Psoas muscle (tissue), 8 donors: ENCODE measurements at places on chromosomes 2 and 18. TPM values are rescaled to one million over a fixed set of nuclear protein-coding genes. Genes with fewer than 3 reads are reported as not detected.

- DNase-seq, result no peak
Observed at GRCh38 chr2:42125841-42126594, 43.1 kb upstream of the EML4 start.

Gene GAREM2
- polyA plus RNA-seq, result 0.39 TPM

DNA sequence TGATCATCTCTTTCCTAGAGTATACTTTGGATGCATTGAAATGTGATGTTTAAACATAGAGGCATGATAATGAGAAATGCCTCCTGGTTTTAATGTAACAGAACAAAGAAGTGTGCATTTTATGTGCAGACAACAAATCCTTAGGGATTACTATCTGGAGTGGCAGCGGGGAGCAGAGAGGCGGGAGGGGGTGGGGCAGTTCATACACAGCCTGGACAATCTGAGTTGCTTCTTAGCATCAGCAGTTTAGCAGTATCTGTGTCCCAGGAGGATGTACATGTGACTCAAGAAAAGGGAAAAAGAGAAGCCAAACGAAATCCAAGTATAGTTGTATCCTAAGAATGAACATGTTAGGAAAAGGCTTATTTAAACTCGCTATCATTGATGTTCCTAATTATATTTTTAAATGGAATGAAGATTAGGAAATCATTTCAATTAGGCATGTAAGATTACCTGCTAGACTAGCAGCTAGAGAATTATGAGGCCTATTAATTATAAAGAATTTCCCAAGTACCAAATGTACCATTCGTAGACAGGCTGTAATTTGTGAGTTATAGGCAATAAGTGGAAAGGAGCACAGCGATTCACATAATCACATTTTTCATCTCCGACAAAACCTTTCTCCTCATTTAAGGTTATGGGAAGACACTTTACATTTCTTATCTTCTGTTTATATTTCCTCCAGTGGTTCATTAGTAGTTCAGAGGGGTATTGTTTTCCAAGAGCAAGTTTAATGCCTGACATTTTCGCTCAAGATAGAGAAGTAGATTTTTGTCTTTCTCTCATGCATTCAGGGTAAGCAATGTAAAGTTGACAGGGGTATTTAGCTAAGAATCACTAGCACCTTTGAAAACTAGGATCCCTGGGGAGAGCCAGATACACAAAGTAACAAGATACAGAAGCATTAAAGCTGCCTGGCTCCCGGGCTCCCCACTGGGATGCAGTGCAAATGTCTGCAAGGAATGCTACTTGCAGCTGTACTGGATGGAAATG, 141.3 kb upstream of the NOSTRIN start:
- no peak for DNase-seq

GRCh38 chr2:27174638-27175037, 25.8 kb downstream of the TCF23 start:
- no peak for DNase-seq

- no peak for DNase-seq
Observed at GRCh38 chr18:11154368-11154989, 5.1 kb upstream of the PIEZO2 start.

Gene TUBA4B
- polyA plus RNA-seq, result not detected

GRCh38 chr2:72982781-72983499, 65.6 kb downstream of the EMX1 start:
- peak; percentile 25 for DNase-seq

DNA sequence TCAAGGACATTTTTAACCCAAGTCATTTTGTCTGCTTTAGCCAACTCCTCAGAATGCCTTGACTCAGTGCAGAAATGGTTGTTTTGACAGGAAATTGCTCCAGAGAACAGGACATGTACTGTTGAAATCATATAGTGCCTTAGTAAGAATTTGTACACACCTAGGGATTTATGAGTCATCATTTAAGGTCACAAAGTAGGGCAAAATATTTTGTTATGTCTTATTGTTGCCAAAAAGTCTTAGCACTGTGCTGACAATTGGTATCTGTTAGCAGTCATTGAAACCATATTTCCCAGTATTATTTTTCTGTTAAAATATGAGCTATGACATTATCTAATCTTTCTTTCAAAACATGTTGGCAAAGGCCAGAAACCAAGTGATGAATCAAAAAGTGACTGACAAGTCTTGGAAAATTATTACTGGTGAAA, 104.5 kb downstream of the OSBPL6 start:
- no peak for DNase-seq

DNA sequence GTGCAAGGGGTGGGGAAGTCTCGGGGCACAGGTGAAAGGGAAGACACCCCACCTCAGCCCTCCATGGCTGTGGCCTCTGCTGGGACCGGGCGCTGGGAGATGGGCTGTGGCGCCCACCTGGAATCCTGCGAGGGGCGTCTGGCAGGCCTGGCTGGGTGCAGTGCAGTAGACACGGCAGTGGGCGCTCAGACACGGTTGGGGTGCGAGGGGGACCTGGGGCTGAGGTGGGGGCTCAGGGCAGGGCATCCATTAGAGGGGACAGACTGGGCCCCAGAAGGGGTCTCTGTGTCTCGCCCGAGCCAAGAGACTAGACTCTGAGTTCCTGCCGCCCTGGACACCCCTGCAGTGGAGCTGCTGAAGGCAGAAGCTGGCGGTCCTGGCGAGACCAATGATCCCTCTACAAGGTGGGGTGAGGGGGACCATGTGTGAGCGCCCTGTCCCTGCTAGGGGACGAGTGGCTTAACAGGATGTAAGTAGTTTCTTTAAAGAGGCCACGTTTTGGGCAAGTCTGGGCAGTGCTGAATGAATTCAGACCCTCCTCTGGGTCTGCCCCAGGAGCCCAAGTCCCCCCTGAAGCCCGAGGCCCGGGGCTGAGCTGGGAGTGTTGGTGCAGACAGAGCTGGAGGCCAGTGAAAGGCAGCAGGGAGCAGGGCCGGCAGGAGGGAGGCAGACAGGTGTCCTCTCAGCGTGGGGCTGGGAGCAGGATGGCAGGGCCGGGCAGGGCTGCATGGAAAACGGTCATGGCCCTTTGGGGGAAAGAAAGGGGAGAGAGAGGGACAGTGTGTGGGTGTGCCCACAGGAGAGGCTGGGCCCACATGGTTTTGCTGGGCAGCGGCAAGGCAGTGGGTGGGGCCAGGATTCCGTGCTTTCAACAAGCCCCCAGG, 57.2 kb downstream of the HS6ST1 start:
- DNase-seq, result no peak

DNA sequence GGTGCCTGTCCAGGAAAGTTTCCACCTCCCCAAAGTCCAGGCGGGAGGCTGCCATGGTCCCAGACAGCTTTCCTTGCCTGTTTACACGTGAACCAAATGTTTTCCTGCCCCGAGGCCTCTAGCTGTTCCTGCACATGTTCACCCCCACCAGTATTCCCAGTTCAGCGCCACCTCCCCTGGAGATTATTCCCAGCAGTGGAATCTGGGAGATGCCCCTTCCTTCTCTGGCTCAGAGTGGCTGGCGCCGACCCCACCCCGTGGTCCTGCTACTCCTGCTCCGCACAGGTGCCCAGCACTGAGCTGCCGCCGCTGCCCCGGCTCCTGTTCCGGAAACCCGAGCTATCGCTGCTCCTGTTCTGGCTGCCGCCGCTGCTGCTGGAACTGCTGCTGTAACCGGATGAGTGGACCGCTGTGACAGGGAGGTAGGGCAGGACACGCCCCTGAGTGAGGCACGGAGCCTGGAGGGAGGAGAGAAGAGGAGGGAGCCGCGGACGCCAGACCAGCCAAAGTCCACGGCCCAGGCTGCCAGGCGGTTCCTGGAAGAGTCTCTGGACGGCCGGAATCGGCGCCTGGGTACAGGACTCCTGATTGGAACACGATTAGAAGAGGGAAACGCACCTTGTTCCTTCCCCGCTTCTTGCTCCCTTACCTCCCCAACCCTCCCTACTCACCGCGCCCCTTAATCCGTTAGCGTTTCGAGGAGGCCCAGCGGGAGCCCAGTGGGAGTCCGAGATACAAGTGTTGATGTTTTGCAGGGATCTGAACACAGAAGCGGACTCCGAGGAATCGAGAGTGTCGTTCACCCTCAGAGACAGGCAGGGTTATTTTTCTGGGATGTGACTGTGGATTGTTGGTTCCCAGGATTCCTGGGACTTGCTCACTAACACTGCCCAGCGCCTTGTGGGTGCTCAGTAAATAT, at the start of gene PDE11A:
Gene PDE11A, minus strand, starts transcription at position 395 of the 919 bp plus-strand sequence. Its CDS starts 340 bp downstream, at position 55.
- DNase-seq, result peak; percentile 92

DNA sequence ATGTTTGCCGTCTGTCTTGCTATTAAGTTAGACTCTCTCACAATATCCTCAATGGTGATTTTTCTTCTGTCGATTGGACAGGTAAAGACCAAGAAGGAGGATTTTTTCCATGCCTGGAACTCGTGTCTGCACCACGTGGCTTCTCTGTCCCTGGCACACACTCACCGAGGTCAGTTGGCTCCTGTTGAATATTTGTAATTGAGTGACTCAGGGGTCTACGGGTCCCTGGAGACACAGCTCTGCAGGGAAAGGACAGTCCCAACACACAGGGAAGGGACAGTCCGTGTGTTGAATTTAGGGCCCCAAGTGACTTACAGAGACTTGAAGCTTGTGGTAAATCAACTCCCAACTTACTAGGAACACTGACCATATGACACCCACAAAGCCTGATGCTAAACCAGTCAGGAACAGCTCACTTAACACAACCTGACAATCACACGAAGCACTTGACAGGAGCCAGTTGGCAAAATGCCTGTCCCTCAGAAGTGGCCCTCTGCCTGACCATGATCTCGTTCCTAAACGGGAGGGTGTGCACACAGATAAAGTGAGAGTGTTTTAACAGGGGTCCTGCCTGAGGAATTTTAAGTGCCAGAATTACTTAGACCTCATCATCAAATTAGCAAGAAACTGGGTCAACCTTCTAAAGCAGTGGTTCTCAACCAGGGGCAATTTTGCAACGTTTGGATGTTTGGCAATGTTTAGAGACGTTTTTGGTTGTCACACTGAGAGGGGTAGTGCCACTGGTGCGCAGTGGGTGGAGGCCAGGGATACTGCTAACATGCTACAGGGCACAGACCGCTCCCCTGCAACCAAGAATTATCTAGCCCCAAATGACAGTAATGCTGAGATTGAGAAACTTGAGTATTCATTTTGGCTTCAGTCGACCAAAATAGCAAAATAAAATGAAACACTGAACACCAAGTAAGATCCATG, 88.9 kb upstream of the BCL2L11 start:
- DNase-seq, result no peak

Gene ASTL
- polyA plus RNA-seq, result not detected

GRCh38 chr2:42923580-42924417, 131.4 kb upstream of the HAAO start:
- no peak for DNase-seq

GRCh38 chr2:27904405-27904665, 13.8 kb downstream of the BABAM2 start:
- no peak for DNase-seq

GRCh38 chr2:72781480-72781879, 44.4 kb downstream of the EXOC6B start:
- DNase-seq, result no peak

Gene ALK
- polyA plus RNA-seq, result 0.03 TPM

DNA sequence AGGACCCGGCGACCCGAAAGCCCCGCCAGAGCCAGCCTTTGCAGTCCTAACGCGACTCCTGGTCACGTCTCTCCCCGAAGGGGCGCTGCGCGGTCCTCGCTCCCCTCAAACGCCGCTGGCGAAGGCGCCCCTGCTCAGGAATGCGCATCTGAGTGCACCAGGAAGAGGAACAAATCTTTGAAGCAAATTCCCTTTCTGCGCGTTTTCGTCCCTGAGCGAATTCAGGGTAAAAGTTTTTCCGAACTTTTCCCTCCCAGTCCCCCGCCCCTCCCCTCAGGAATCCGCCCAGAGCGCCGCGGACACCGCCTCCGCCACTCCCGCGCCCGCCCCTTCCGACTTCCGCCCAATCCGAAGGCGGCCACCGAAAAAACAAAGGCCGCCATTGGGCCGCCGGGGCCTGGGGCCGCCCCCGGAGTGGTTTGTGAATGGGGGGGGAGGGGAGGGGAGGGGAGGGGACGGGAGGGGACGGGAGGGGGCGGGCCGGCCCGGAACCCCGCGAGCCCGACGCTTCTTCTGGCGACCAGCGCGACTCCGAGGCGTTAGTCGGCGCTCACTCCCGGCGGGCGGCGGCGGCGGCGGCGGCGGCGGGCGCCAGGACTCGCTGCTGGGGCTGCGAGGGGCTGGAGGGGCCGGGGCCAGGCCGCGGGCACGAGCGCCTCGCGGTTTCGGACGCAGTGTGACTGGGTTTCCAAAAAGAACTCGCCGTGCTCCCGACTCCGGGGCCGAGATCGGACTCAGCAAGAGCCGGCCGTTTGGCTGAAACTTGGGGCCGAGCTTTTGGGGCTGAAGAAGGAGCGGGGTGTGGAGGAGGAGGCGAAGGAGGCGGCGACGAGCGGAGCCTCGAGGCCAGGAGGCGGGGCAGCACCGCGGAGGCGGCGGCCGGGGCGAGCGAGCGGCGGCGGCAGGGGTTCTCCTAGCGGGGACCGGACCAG, at the start of gene FZD7:
Gene FZD7, plus strand, starts transcription at position 539 of the 932 bp plus-strand sequence. CDS start 793 bp downstream, outside the sequence.
- DNase-seq, result peak; percentile 95

- DNase-seq, result no peak
Observed at GRCh38 chr2:20231598-20232026, 6.7 kb upstream of the SDC1 start.

DNA sequence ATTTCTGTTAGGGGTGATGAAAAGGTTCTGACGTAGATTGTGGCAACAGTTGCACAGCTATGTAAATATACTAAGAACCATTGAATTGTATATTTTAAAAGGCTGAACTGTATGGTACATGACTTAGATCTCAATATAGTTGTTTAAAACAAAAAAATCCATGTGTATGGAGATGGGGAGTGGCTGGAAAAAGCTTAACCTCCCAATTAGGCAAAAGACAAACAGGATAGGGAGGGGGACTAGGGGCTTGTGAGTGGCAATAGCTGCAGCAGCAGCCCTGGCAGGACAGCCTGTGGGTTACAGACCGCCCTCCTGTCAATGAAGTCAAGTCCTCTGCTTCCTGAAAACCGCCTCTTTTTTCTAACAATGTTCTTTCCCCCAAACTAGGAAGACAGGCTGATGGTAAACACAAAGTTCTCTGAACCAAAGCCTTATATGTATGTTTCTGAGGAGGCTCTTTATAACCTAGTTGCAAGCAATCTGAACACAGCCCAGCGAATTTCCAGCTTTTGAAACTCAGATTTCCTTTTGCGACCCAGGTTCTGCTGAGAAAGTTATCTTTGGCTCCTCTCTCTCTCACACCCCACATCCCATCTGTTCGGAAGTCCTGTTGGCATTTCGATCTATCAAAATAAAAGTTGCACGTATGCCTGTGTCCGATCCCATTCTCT, 10.3 kb downstream of the ATP8B1 start:
- DNase-seq, result no peak
